Spleen (tissue), 13 donors: ENCODE measurements at places on chromosomes 1 and 21. TPM values are rescaled to one million over a fixed set of nuclear protein-coding genes. Genes with fewer than 3 reads are reported as not detected.

LMX1A gene
- not detected for total RNA-seq

IL19 gene
- not detected for total RNA-seq

APCS gene
- not detected for total RNA-seq

TMOD4 gene
- total RNA-seq, result 2.0 TPM

SELE gene
- 0.40 TPM for total RNA-seq

ARHGEF16 gene
- 1.1 TPM for total RNA-seq

AIM2 gene
- total RNA-seq, result 34.0 TPM

SNIP1 gene
- 20.3 TPM for total RNA-seq

PIGV gene
- 10.4 TPM for total RNA-seq

FMO2 gene
- 4.2 TPM for total RNA-seq

RSPH1 gene
- not detected for total RNA-seq

DOCK7 gene
- total RNA-seq, result 34.3 TPM

SH2D1B gene
- total RNA-seq, result 11.0 TPM

C1orf56 gene
- 4.0 TPM for total RNA-seq

PRKAA2 gene
- total RNA-seq, result 6.0 TPM

MXRA8 gene
- total RNA-seq, result 35.1 TPM

SPRR1A gene
- not detected for total RNA-seq

SH2D5 gene
- not detected for total RNA-seq

SNX7 gene
- 5.5 TPM for total RNA-seq

EXO5 gene
- 8.8 TPM for total RNA-seq

MX2 gene
- 102 TPM for total RNA-seq

SH3D21 gene
- total RNA-seq, result 2.8 TPM

ACTL8 gene
- not detected for total RNA-seq

C4BPB gene
- total RNA-seq, result 1.1 TPM

ACTA1 gene
- total RNA-seq, result not detected

ERICH3 gene
- total RNA-seq, result 0.23 TPM

MIB2 gene
- total RNA-seq, result 72.0 TPM

LAMB3 gene
- total RNA-seq, result 0.97 TPM

POLR3GL gene
- total RNA-seq, result 34.0 TPM

LEMD1 gene
- not detected for total RNA-seq

RHOU gene
- 24.7 TPM for total RNA-seq

PCSK9 gene
- not detected for total RNA-seq
